ENCODE measurements at places on chromosomes 3 and 15.
A peak's percentile ranks its signal among the peaks of the same experiment; 100 is the strongest.

DNA sequence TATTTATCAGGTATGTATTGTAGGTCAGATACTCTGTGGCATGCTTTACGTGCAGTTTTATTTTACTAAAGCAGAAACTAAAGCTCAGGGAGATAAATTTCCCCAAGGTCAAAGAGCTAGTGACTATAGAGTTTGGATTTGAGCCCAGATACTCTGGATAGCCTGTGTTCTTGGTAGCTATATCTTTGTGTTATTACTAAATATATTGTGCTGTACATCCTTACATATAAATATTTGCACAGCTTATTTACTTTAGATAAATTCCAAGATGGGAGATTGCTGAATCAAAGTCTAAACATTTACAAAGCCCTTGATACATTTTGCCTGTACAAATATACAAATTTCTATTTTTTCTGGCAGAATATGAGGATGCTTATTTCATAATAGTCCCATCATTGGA is 660.9 kb upstream of the NAALADL2 start:
- peak; percentile 62 for DNase-seq

DNA sequence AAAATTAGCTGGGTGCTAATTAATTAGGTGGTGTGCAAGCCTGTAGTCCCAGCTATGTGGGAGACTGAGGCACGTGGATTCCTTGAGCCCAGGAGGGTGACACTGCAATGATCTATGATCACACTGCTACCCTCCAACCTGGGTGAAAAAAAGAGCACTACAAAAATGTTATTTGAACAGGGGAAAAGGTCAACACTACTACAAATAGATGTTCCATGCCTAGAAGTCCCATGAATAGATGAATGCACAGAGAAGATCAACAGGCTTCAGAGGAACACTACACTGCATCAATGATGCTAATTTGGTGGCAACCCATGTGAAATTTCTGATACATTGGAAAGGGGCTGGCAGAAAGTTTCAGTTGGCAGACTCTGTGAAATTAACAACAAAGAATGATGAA is 105.4 kb upstream of the FHIT start:
- DNase-seq: no peak

GRCh38 chr3:12768579-12769527 is 9.8 kb upstream of the TMEM40 start:
- DNase-seq: no peak

- DNase-seq: no peak
Measured at GRCh38 chr3:41202075-41202833, 2.9 kb downstream of the CTNNB1 start.

DNA sequence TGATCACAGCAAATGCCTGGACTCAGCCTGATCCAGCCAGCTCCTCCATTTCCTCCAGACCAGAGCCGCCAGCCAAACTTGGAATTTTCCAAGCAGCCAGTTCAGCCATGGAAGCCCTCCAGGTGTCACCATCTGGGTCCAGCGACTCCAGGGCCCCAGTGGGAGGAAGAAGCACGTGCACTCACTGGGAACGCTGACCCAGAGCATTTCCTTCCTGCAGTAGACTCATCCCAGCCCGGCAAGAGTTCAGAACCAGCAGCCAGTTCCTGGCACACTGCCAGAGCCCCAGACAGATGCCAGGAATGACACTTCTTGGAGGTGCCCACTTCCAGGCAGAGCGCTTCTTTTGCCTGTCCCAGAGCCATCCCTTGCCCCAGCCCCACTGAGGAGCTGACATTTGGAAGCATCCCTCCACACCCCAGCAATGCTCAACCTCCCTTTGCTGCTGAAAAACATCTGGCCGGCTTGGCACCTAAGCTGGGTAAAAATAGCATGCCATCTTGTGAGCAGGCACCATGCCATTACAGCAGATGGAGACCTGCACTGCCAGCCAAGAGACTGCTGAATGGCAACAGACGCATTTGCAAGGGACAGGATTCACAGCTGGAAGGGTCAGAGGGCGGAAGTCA is 460.3 kb upstream of the PROK2 start:
- no peak for DNase-seq

- peak; percentile 89 for DNase-seq
Measured at GRCh38 chr3:100042166-100042981, 71.9 kb downstream of the FILIP1L start.

GRCh38 chr15:48001393-48002039 is 119.3 kb upstream of the SLC24A5 start:
- DNase-seq: no peak

- no peak for DNase-seq
Measured at GRCh38 chr15:39796601-39797000, 14.0 kb upstream of the FSIP1 start.

DNA sequence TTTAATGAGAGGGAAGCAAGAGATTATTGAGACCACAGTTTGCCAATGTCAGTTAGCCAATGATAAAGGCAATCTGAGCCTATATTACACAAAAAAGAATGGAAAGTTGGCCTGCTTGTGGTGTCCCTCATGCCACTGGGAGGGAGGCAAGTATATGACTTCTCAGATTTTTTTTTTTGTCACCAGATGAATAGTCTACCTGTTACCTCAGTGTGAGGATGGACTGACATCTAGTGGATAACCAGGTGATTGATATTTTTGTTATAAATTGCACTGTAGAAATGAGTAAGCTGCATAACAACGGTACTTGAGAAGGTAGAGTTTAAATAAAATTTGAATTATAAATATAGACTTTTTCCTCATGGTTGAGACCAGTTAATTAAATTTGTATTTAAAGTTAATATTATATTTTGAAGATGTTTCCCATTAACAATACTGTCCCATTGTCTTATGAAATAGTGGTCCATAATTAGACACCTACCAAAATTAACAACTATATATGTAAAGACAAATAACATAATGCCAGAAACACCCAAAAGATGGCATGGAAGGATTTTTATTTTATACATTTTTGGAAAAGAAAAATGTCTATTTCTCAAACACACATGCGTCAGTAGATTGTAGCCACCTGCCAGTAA is 237.8 kb upstream of the GADL1 start:
- DNase-seq: peak; percentile 48

GRCh38 chr15:88376574-88377174 is 90.5 kb downstream of the MRPL46 start:
- peak; percentile 56 for DNase-seq

DNA sequence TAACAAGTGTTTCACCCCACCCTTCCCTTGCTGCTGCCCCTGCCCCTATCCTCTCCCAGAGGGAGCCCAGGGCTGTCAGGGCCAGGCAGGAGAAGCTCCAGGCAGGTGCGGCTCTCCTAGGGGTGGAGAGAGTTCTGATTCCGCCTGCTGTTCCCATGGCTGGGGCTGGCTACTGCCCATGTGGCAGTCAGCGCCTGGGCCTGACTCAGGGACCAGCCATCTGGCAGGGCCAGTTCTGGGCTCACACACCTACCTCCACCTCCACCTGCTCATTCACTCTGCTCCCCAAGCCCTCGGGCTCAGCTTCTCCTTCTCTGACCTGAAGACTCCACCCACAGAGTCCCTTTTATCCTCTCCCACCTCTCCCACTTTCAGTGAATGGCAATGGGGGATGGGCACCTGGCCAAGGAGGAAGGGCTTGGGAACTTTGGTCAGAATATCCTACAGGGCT is 23.4 kb downstream of the AMOTL2 start:
- no peak for DNase-seq

- peak; percentile 30 for DNase-seq
Measured at GRCh38 chr3:128623762-128624176, 26.8 kb downstream of the RPN1 start.

- no peak for DNase-seq
Measured at GRCh38 chr3:123521179-123521969, 63.5 kb downstream of the HACD2 start.

DNA sequence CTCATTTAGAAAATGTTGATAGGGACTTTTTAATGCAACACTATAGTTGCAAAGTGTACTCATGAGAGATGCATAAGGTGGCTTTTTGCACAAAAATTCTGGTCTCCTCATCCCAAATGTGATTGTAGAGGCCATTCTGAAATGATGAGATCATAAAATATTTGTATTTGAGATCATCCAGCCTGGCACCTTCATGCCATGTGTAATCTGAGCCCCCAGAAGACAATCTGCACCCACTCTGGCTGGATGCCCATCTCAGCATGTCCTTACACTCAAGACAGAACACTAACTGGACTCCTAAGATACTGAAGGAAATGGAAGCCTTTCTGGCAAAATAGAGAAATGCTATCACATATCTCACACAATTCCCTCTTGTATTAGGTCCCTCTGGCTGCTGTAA is 49.2 kb downstream of the SLC7A14 start:
- DNase-seq: peak; percentile 6

DNA sequence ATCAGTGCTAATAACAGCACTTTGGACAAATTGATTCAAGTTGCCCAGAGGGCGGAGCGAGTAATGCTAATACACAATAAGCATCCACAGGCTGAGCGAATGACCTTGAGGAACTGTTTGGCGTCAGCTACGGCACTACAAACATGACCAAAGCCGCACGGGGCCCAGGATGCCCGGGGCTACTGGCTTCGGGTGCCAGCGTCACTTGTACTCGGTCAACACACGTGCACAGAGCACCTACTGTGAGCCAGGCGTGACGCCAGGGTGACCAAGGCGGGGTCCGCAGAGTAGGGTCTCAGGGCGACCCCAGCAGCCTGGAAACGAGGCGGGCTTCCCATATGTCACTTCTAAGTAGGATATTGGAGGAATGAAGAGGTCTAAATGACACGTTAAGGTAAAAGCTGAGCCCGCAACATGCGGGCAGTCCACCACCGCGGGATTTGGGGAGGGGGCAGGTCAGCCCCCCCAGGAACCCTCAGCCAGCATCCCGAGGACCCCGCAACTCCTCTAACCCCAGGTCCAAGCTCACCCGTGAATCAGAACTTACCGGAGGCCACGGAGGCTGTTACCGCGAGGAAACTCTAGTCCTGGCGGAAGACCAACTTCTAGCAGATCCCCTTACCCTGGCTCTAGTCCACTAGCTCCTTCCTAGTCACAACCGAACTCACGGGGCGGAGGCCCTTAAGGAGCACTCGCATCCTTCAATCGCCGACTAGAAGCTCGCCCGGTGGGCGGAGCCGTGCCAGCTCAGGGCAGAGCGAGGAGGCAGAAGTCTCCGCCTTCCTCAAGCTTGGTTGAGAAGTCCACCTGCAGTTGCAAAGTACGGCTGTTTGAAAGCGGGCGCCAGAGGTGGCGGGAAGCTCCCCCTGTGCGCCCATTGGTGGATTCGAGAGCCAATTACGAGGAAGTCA is at the start of gene CEP152:
Gene CEP152, minus strand, starts transcription at position 656 of the 911 bp plus-strand sequence. CDS start 5,420 bp downstream, outside the sequence.
- peak; percentile 99 for DNase-seq

DNA sequence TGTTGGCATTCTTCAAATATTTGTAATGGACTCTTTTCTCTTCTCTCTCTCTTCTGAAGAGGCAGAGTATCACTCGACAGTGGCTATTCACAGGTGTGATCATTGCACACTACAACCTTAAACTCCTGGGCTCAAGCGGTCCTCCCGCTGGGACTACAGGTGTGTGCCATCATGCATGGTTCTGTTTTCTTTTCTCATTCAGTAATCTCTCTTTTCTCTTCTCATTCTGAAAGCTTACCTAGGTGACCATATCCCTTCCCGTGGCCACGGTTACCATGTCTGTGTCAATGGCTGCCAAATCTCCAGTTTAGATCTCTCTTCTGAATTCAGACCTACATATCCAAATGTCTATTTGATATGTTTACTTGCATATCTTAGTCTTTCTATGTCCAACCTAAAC is 96.3 kb downstream of the SOX2 start:
- DNase-seq: no peak

DNA sequence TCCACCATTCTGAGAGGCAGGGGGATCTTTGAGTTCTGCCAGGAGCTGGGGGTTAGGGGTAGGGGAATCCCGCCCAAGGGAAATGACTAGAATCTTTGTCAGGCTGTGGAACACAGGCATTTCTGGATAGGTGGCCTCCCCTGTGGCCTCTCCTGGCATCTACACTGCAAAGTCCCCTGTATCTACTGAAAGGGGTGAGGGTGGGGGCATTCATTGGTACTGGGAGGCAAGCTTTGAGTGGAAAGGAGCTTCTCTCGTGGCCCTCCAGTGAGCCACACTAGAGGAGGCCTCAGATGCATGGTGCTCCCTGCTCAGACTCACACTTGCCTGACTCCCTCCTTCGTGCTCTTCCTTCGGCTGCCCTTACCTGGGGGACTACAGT is 59.9 kb downstream of the CCNL1 start:
- DNase-seq: no peak

DNA sequence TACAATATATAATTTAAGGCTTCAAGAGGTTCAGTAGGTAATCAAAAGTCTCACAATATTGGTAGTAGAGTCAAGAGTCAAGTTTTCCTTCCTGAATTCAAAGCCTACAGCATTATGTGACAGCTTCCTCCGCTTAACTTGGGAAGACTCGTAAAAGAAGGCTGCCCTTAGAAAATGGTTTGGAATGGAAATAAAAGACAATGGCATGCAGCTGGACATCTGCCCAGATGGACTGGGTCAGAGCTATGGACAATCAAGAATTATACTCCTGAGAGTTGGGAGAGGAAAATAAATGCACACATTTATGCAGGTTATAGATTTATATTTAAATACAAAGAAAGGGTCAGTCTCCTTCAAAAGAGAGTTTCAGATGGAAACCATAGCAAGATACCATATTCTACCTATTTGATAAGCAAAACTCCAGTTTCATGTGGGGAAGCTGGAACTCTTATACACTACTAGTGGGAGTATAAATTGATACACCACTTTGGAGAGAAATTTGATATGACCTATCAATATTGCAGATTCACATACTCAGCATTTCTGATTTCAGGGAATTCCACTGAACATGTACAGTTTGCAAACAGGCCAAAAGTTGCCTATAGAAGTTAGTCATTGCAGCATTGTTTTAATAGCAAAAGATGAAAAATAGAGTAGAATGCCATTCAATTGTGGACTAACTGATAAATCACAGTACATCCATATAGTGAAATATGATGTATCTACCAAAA is 6.1 kb downstream of the CRYBG3 start:
- peak; percentile 23 for DNase-seq

- DNase-seq: no peak
Measured at GRCh38 chr15:67782691-67782991, 42.7 kb upstream of the SKOR1 start.

DNA sequence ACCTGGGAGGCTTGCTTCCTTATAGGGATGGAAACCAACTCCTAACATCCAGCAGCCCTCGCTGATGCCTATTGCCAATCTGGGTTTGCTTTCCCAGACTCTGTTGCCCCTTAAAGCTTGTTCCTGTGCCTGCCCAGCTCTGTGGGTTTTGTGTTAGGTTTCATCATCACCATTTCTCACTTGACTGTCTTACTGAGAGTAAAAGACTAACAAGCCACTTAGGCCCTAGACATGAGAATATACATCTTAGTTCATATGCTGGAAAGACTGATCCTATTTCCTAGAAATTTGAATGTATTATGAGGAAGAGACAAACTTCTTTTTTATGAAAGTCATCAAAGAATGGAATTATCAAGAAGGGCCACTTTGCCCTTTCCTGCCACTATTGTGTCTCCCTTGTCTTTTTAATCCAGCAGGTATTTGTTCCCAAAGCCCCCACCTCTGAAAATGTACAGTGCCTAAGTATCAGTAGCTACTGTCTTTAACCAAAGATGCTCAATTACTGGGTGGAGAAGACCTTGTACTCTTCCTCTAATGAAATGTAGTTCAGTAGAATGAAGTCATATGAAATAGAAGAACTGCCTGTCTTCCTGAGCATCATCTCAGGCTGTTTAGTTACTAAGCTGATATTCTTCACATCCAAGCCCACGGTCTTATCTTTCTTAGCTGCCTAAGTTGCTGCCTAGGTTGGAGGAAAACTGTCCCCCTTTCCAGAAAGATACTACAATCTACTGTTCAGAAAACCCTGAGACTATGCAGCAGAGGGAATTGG is 59.8 kb upstream of the ZPLD1 start:
- DNase-seq: no peak
